ENCODE measurements at places on chromosomes 5 and 9.

DNA sequence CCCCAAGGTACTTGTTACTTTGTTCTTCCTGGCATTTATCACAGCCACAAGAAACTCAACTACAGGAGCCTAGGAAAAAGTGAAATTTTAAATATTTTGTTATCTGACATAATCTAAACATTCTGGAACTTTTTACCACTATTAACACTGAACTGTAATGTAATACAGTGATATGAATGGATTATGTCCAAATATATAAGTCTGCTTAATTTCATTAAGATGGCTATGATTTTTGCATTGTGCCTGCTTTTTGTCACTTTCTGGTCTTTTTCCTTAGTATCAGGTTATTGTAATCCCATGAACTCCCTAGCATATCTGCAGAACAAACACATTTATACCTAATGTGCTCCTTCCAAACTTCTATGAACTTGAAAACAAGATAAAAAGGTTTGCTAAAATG lies 35.8 kb downstream of the PJA2 start:
- DNase-seq, result no peak

- no peak for DNase-seq
These were observed 52.3 kb downstream of the SLF1 start for GRCh38 chr5:94670726-94671125.

DNA sequence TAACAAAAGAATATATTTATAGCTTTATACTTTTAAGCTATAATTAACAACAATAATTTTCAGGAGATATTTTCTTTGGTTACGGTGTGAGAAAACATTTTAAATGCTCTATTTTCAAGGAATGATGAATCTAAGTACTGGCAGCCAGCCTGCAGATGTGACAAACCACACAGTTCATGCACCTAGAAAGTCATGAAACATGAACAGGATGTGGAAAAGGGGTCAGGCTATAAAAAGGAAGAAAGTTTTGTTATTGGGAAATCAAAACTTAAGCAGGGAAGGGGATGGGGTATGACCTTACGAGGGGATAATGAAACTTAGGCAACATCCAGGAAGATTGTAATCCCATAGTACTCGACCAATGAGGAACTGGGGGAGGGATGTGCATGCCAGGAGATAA lies 508.7 kb upstream of the GRAMD2B start:
- no peak for DNase-seq

- no peak for DNase-seq
These were observed 440.5 kb upstream of the ZNF608 start for GRCh38 chr5:125186911-125187375.

GRCh38 chr9:123251324-123251723 lies 17.1 kb downstream of the STRBP start:
- no peak for DNase-seq

GRCh38 chr5:80284720-80285119 lies 28.9 kb upstream of the SERINC5 start:
- no peak for DNase-seq

DNA sequence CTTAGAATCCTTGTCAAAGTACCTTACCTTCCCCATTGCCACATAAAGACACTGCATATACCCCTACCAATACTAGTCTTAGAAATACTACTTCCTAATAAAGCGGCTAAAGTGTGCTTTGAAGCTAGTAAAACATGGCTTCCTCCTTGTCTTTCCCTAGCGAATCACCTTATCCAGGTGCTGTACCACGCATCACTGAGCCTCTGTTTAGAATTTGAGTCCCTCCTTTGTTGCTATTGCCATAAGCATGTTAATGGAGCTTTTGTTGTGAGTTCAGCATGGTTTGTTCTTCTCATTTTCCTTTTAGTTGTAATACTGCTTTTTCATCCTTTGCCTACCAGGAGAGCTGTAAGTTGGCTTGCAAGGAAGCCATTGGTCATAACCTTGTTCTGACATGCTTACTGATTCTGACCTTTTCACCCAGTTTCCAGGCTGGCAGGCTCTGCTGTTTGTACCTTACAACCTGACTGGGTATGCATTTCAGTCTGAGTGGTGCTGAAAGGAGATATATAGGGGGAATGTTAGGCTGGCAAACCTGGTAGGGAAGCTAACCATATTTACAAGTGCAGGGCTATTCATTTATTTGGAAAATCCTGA lies 49.8 kb downstream of the LMNB1 start:
- no peak for DNase-seq

- no peak for DNase-seq
These were observed 98.8 kb upstream of the NFIB start for GRCh38 chr9:14412775-14413174.

GRCh38 chr5:147187099-147187540 lies 47.7 kb upstream of the STK32A start:
- DNase-seq, result no peak

GRCh38 chr5:137734962-137735554 lies 831 bp downstream of the KLHL3 start:
- DNase-seq, result no peak

- no peak for DNase-seq
These were observed 361.5 kb upstream of the CDH10 start for GRCh38 chr5:25006237-25006636.

DNA sequence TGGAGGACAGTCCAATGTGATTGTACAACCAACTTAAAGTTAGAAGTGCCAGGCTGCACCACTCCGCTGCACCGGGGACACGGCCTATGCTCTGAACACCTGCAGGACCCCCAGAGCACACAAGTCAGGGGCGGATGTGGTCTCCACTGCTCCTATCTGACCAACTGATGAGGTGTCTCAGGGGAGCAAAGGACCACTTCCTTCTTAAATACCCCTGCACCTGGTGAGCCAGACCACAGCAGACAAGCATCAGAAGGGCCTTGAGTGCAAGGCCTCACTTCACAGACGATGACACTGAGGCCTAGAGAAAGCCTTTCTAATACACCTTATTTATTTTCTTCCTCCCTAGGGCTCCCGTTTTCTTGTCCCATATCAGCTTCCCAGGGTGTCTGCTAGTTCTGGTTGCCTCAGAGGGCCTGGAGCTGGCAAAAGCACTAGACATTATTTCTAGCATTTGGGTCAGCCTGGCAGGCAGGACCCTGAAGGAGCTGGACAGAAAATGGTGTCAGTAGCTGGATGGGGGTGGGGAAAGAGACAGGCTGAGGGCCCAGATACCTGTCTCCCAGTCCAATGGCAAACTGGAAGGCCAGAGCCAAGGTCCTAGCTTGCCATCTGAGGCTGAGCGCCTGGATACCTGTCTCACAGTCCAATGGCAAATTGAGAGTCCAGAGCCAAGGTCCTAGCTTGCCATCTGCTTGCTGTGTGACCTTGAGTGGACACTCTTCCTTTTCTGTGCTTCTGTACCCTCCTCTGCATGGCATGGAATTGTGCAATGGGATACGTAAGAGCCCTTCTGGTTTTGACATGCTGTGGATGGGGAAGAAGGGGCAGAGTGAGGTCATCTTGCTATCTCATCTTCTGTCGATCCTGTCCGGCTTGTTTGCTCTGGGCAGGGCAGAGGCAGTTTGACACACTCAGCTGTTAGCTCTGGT lies 9.0 kb downstream of the CCDC69 start:
- no peak for DNase-seq

DNA sequence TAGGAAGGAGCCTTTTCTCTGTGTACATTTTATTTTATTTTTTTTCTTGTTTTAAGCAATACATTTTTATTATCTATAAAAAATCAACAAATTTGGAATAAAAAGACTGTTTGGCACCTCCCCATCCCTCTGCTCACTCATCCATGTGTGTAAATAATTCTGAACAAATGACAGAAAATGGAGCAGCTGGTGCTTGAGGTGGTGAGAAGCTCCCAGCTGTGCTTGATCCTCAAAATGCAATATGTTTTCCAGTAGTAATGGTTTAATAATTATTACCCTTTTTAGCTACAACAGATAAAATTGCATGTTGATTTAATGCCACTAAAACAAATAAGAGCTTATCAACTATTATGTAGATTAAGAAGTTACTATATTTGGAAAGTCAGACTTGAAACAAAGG lies 132.5 kb downstream of the CDH18 start:
- no peak for DNase-seq

DNA sequence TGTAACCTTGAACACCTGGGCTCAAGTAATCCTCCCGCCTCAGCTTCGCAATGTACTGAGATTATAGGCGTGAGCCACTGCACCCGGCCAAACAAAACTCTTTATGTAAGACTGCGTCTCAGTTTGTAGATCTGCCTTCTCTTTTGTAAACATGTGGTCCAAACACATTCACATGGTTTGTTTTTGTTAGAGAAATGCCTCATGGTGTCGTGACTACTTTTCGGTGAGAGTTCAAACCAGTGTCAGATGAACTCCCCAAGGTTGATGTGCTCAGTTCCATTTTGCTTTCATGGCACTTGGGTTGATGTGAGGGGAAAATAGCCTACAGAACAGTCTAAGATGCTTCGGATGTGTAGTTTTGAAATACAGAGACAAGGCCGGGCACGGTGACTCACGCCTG lies 231.6 kb downstream of the GOLPH3 start:
- DNase-seq, result no peak

DNA sequence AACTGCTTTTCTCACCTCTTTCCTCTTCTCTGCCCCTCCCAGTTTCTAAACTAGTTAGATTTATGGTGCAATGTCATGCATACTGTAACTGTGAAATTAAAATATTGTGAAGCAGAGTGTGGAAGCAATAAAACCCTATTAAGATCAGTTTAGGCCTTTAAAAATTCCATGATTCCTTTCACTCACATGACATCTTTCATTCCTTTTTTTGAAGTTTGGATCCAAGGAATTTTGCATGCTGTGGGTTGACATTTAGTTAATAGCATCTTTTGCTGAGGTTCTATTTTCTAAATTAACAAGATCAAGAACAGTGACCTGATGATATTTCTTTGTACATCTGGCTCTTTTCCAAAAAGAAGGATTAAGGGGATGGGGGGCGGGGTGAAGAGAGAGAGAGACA lies 13.7 kb downstream of the FOXD1 start:
- DNase-seq, result no peak

DNA sequence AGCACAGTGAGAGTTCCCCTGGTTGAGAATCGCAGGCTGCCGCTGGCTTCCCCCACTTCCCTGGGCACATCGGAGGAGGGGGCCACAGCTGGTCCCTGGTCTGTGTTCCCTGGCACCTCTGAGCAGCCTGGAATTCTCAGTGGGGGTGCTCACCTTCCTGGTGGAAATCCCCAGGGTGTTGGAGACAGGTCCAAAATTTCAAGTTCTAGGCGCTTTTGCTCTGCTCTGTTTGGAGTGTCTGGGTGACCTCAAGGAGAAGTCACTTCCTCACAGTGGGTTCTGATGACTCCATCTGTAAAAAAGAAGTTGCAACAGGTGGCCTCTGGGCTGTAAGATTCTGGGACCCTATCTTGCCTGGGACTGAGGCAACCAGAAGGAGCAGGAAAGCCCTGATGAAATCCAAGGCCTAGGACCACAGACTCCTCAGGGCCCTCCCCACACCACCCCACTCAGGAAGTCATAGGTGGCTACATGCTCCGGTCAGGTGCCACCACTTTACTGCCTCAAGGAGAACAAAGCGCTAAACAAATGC lies at the start of gene TRAF1:
Gene TRAF1, minus strand, starts transcription at position 400 of the 532 bp plus-strand sequence. CDS start 721 bp downstream, outside the sequence.
- no peak for DNase-seq

DNA sequence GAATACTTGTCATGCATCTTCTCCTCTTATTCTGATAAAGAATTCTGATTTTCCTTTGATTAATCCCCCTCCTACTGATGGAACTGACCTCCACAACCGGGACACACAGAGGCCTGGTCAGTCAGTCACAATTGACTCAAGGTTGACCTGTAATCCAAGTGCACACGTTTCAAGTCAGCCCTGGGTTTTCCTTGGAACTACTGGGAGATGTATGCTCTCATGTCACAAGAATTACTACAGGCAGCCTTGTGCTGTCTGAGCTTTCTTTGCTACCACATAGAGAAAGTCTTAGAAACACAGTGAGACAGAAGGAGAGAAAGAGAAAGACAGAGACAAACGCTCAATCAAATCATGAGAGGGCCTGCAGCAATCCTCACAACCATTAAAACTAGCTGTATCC lies 345.8 kb downstream of the PDE4D start:
- no peak for DNase-seq

GRCh38 chr5:59179704-59180103 lies 596.8 kb downstream of the RAB3C start:
- no peak for DNase-seq

DNA sequence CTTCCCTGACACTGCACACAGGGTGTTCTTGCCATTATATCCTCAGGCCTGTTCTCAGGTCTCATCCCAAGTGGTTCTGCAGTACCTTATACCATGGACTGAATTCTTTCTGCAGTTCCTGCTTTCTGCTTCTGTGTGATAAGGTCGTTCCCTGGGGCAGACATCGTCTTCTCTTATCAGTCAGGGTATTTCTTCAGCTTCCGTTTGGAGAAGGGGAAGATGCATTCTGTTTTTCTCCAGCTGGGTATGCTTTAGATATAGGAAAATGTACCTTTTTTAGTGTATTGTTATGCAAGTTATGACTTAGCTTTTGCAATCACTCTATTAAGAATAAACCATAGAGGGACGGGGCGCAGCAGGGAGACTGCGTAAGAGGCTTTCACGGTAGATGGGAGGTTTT lies 31.1 kb downstream of the RALGPS1 start:
- DNase-seq, result no peak

All from eye (tissue), 1 donor.